ENCODE measurements at places on chromosomes 4 and X. TPM values are rescaled to one million over a fixed set of nuclear protein-coding genes. Genes with fewer than 3 reads are reported as not detected.

The GASK1B gene
- 63.4 TPM for total RNA-seq

The GAGE12H gene
- not detected for total RNA-seq

The NDST3 gene
- not detected for total RNA-seq

The XPNPEP2 gene
- 0.92 TPM for total RNA-seq

The NMU gene
- not detected for total RNA-seq

The SULT1B1 gene
- total RNA-seq, result 0.57 TPM

The CYP2U1 gene
- 8.1 TPM for total RNA-seq

The SYTL5 gene
- total RNA-seq, result not detected

The SHISA3 gene
- 5.4 TPM for total RNA-seq

The GATA1 gene
- not detected for total RNA-seq

The ABCD1 gene
- total RNA-seq, result 16.5 TPM

The MSANTD1 gene
- 0.45 TPM for total RNA-seq

The TLR2 gene
- 4.0 TPM for total RNA-seq

The SH3D19 gene
- total RNA-seq, result 107 TPM

The CTAG1A gene
- not detected for total RNA-seq

The WFS1 gene
- total RNA-seq, result 70.5 TPM

The NUP62CL gene
- total RNA-seq, result 2.2 TPM

The ATOH1 gene
- 0.15 TPM for total RNA-seq

The TCP11X2 gene
- not detected for total RNA-seq

The POU3F4 gene
- not detected for total RNA-seq

The CLGN gene
- total RNA-seq, result 91.1 TPM

The TCEAL3 gene
- total RNA-seq, result 24.5 TPM
